ENCODE measurements at places on chromosomes 3 and 15.
A peak's percentile ranks its signal among the peaks of the same experiment; 100 is the strongest.

- no peak for DNase-seq
Measured at GRCh38 chr3:53238051-53238850, 17.6 kb downstream of the TKT start.

- no peak for DNase-seq
Measured at GRCh38 chr15:88705769-88706165, 67.0 kb downstream of the ISG20 start.

- DNase-seq, result no peak
Measured at GRCh38 chr3:182300266-182300665, 493.0 kb upstream of the ATP11B start.

DNA sequence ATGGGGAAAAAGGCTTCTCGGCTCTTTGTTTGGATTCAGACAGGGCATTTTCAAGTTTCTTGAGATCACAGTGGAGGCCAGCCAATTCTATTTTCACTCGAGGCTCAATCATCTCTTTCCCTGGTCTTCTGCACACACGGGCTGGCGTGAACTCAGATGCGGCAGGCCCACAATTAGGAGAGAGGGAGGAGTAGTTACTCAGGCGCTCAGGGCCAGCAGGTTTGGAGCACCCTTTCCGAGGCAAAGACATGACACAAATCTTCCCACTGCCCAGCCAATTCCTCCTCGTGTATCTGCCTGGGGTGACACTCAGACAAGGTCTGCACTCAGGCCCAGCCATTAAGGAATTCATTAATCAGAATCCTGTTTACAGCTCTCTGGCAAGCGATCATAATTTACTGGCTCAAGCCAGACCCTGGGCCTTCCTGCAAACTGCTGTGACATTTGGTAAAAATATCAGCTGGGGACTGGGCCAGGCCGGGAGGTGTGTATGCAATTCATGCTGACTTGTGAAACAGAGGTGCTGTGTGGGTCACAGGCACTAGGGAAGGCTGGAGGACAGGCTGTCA lies 68.1 kb upstream of the TLE3 start:
- no peak for DNase-seq

GRCh38 chr3:2615080-2615479 lies 495.1 kb downstream of the IL5RA start:
- DNase-seq, result no peak

DNA sequence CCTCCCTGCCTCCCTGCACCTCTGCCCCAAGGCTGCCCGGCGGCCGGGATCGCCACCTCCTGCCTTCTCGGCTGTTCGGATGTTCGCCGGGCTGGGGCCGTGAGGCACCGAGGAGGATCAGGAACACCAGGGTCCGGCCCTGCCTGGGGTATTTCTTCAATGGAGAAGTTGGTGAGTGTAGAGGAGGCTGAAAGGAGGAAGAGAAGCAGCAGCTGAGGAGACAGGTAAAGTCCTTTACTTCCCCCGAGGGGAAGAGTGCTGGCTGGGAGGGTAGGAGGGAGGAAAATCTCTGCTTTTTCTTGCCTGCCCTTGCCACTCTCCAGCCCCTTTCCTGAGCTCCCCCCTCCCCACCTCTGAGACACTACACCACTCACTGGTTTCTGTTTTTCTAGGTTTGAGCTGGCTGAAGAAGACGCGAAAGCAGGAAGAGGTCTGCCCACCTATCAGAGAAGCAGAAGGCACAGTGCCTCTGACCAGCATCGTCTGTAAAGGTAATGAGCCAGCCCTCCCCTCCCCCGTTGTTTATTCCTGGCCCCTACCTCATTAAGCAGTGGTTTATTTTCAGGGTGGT lies 519 bp downstream of the ASB7 start:
- peak; percentile 14 for DNase-seq

DNA sequence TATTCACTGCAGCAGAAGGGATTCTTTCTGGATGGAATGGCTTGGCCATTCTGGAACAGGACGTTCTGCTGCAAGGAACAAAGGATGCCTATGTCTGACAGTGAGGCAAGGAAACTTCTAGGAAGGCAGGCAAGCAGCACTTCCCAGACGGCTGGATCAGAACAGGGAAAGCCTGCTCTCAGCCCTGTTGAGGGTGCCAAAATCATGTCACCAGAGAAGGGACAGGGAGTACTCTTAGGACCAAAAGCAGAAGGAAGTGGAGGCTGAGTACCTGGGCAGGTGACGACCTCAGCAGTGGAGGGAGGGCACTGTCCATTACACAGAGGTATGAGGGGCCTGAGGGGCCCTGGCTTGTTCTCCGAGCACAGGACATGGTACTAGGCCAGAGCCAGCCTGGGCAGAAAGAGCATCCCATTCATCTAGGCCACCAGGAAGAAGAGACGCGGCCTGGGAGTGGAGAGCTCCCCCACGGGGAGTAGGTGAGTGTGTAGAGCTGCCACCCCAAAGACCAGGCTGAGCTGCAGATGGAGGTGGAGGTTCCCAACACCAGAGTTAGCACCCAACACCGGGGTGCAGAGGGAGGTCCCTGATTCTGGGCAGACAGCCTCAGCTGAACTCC lies 9.6 kb downstream of the KLF15 start:
- no peak for DNase-seq

GRCh38 chr15:77030048-77030927 lies 35.4 kb downstream of the PSTPIP1 start:
- no peak for DNase-seq

GRCh38 chr3:34260271-34261000 lies 462.0 kb downstream of the PDCD6IP start:
- DNase-seq, result peak; percentile 4

GRCh38 chr3:17908399-17909191 lies 166.2 kb upstream of the TBC1D5 start:
- DNase-seq, result no peak

DNA sequence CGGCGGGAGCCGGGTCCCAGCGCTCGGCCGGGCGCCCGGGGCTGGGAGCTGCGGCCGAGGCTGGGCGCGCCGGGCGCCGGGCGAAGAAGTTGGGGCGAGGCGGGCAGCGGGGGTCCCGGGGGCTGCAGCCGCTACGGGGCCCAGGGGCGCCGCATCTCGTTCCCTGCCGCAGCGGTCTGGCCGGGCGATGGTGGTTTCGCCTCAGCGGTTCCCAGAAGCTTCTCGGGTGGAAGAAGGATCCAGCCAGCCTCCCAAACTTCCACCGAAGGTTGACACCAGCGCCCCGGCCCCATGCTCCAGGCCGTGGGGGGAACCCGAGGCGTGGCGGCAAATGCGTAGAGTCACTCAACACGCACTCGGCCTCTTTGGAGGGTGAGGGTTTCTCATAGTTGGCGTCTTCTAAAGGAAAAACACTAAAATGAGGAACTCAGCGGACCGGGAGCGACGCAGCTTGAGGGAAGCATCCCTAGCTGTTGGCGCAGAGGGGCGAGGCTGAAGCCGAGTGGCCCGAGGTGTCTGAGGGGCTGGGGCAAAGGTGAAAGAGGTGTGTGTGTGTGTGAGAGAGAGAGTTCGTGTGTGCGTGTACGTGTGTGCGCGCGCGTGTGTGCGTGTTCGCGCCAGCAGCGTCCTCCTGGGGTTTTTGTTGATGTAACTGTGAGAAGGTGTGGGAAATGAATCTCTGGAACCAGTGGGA lies 940 bp downstream of the BOC start:
- no peak for DNase-seq

DNA sequence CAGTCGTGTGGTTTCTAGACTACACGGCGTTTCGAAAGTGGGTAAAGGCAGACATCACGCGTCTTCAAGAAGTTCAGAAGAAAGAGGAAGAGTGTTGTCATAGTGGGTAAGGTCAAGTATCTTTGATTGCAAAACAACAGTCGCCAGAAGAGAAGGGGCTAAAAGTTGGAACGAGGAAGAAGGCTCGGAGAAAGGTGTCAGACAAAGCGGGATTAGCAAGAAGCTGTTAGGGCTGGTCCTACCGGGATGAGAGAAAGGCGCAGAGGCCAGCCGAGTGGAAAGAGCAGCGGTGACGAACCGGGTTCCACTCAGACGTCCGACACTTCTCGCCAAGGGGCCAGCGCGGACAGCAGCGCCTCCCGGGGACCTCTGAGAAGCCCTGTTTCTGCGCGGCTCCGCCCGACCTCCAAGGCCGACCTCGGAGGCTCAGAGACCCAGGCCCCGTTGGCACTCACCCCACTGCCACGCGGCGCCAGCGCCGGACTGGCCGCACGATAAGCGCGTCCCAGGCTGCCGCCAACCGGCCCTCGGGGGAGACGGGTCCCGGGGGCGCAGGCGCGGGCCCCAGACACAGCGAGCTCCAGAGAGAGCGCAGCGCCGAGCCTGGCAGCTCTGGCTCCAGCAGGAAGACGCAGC lies 436 bp downstream of the ADPGK start:
- no peak for DNase-seq

GRCh38 chr3:155995525-155996370 lies 124.6 kb upstream of the KCNAB1 start:
- DNase-seq, result no peak

DNA sequence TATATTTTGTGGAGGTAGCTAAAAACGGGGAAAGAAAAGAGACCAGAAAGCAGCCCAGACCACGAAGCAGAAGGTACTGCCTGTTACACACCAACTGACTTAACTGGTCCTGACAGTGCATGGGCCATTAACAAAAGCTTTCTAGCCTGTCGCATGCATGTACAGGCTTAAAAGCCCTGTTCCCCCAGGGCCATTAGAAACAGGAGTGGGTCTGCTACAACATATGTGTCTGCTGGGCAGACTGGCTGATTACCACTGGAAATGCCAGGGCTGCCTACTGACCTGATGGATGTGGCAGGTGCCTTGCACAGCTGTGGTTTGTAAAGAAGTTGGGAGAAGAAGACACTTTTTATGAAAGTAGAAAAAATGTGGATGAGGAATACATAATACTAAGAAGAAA lies 137.4 kb downstream of the GAP43 start:
- no peak for DNase-seq

- no peak for DNase-seq
Measured at GRCh38 chr3:68915973-68916372, 16.4 kb downstream of the TAFA4 start.

- no peak for DNase-seq
Measured at GRCh38 chr15:87121336-87121735, 1041.7 kb downstream of the AGBL1 start.

DNA sequence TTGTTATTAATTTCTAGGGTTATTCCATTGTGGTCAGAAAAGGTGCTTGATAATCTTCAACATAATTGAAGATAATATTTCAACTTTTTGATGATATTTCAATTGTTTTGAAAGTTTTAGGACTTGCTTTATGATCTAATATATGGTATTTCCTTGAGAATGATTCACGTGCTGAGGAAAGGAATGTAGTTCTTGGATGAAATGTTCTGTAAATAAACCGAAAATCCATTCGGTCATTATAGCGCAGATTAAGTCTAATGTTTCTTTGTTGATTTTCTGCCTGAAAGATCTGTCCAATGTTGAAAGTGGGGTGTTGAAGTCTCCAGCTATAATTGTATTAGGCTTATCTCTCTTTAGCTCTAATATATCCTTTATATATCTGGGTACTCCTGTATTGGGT lies 617.5 kb upstream of the NECTIN3 start:
- DNase-seq, result no peak

DNA sequence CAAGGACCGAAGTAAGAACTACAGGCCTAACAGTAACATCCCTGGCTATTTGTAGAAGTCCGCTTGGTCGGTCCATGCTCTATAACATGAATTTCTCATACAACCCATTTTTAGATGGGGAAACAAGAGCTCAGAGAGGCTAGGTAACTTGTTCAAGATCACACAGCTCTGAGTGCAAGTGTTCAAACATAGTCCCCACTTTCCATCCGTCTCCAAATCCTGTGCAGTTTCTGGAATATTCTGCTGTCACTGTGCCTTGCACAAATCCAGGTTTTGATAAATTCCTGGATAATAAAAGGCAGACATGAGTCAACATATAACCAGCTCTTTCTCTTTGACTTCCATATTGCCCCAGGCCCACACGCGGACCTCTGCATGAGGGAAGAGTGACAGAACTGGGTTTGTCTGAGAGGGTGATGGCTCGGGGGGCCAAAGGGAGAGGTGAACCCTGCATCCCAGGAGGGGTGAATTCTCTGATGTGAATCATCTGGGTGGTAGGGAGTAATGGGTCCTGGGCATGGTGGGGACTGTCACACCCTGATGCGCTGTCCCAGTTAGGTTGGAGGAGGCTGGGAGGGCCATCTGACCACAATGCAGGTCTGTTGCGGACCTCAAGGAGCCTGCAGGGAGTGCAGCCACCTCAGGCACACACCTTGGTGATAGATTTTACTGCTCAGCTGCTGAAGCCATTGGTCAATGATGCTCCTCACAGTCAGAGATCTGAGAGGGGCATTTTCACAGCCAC lies 162.2 kb downstream of the SMAD6 start:
- DNase-seq, result no peak

- no peak for DNase-seq
Measured at GRCh38 chr3:13380971-13381370, 39.2 kb downstream of the NUP210 start.

GRCh38 chr15:81575436-81576123 lies 201.6 kb upstream of the TMC3 start:
- DNase-seq, result no peak

GRCh38 chr15:81942655-81943195 lies 103.1 kb downstream of the MEX3B start:
- no peak for DNase-seq

- DNase-seq, result no peak
Measured at GRCh38 chr15:92327033-92327432, 66.6 kb upstream of the ST8SIA2 start.

DNA sequence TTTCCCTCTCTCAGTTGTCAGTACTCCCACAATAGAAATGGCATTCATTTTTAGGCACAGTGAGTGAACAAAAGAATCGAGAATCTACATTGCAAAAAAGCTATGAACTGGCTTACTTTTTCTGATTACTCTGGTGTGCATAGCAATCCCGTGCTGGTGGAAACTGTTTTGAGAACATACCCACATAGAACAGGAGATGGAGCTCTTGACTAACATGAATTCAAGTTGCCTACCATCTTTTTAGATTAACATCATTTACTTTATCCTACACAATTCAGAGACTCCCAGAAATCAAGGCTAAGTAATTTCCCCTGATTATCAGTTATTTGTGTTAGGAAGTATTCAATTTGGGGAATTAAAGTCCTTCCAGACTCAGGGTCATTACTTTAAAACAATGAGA lies 326.6 kb downstream of the ARPP21 start:
- DNase-seq, result no peak

DNA sequence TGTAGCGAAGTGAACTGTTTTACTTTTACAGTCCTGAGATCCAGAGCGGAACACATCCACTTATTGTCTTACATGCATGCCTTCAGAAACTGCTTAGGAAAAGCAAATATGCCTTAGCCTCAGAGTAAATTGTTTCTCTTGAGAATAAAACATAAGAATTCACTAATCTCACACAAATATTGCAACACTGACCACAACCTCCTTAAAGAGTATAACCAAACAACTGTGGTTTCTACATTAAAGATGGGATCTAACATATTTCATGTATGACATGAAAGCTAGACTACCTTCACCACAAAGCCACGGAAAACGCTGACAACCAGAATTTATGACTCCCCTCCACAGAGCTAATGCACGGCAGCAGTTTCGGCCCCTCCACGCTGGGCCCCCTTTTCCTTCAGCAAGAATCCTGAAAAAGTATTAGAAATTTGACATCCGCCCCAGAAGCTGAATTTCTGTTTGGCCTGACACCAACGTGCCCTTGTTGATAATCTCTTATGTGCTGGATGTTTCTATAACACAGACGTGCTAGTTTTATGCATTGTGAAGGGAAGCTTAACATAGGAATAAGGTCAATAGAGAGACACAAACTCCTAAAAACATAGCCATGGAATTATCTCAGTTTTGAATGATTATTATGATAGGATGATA lies 84.6 kb downstream of the GREM1 start:
- DNase-seq, result no peak

GRCh38 chr3:49775538-49775937 lies 10.8 kb downstream of the IP6K1 start:
- DNase-seq, result no peak

Data from stimulated activated CD8-positive, alpha-beta memory T cell treated with anti-CD3 and anti-CD28 coated beads, Interleukin-7, amount 100 ng/mL, for 24 hours (primary cell).